ENCODE measurements at places on chromosomes 6 and 20.

DNA sequence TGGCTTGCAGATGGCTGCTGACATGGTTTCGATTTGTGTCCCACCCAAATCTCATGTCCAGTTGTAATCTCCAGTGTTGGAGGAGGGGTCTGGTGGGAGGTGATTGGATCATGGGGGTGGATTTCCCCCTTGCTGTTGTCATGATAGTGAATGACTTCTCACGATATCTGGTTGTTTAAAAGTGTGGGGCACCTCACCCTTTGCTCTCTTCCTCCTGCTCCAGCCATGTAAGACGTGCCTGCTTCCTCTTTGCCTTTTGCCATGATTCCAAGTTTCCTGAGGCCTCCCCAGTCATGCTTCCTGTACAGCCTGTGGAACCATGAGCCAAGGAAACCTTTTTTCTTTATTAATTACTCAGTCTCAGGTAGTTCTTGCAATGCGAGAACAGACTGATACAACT lies 77.6 kb upstream of the FUCA2 start:
- DNase-seq, result no peak

DNA sequence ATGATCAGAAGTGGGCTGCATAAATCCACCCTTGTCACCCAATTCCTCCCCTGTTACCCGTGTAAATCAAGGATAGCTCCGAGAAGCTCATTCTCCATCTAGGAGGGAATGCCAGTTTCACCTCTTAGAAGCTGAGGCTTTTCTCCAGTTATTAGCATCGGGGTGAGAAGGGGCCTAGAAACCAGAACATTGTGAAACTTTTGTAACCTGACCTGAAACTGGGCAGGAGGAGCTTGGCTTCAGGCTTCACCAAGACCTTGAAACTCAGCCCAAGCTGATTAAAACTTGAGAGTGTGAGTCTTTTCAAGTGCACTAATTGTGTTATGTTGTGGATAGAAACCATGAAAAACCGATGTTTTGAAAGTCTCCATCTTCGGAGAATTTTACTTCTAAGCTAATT lies 103.1 kb downstream of the BMP2 start:
- no peak for DNase-seq

GRCh38 chr20:38121741-38122140 lies 43.3 kb downstream of the TGM2 start:
- no peak for DNase-seq

GRCh38 chr6:132973514-132973993 lies 159.2 kb downstream of the RPS12 start:
- DNase-seq, result no peak

DNA sequence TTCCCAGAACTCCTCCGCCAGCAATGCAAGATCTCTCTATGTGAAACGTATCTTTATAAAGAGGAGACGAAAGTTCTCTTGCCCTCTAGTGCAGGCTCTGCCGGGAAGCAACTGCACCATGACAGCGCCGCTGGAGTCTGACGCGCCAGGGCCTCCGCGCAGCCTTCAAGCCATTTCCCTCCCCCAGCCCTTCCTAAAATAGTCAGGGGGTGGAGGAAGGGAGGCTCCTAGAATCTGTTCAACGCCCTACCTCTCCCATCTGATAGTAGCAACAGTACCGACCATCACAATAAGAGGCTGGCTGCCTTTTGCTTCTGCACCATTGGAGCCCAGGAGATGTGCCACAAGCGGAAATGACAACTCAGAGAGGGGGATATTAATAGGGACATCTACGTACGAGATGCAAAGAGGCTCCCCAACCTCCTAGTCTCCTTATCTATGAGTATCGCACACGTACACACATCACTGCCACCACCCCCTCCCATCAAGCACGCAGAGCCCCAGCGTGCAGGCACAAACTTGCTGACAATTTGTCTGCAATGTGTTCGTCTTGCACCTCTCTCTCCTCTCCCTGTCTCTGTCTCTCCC lies 1.0 kb downstream of the SYNE1 start:
- DNase-seq, result no peak

- DNase-seq, result no peak
Measured at GRCh38 chr6:71332012-71332411, 43.4 kb downstream of the OGFRL1 start.

GRCh38 chr20:33024243-33024560 lies 7.2 kb upstream of the BPIFB6 start:
- no peak for DNase-seq

DNA sequence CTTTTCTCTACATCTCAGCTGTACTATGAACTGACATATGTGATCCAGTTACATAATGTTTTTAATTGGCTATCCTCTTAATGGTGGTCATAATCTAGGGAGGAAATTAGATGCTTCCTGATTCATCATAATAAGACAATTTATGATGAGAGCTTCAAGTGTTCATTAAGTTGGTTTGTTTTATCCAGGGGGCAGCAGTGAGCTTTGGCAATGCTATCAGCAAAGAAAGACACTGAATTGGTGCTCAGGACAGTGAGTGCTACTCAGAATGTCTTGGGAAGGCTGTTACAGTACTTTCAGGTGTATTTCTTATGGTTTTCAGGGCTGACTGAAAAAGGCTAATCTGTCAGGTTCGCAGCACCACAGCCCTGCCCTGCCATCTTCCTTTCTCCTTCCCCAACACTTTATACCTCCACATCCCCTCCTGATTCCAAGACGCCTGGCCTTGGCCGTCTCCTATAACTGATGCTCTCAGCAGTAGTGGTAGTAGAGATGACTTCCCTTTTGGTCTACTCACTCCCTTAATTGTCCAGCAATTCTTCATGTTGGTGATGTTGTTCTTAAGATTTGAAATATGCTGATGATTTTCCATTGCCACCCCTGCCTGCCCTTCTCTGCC lies 67.0 kb upstream of the TNFAIP3 start:
- DNase-seq, result no peak
